A673 (cell line): ENCODE measurements at places on chromosomes 12 and 14.
A peak's percentile ranks its signal among the peaks of the same experiment; 100 is the strongest.

DNA sequence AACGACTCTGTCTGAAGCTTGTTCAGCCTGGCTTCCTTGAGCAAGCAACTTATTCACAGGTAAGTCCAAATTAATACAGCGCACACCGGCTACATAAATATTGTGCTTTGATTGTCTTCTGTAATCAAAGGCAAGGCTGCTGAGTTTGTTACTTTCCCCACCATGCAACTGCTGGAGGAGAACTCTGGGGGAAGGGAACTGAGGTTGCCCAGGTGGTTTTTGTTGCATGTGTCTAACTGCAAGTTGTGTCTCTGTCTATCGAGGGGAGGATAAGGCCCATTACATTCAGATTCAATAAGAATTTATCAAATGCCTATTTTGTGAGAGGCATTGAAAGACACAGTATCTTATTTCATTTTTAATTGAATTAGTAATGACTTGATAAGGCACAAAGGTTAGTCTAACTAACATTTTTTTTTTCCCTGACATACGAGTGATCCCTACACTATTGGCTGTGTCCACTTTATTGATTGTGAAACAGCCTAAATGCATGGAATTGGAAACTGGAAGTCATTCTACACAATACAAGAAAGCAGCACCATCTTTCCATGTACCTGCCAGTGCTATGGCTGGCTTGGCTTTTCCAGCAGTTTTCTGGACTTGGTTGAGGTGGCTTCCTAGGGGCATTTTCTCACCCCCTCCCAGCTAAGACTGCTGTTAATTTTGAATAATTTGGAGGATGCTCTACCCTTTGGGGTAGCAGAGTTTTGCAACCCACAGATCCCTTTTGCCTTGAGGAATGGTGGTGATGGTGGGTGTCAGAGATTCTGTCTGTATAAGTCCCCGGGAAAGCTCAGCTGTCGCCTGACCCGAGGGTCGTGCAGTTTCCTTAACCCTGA is 951 bp upstream of the CHST11 start:
- H3K27ac ChIP-seq = no peak overlapping the region
- no peaks in the 10 kb centered on the region for H3K36me3 ChIP-seq
- H3K4me1 ChIP-seq = peaks cover 4% of the 10 kb centered on the region

- no peaks in the 10 kb centered on the region for H3K36me3 ChIP-seq
- no peak overlapping the region for H3K27ac ChIP-seq
- H3K4me1 ChIP-seq = peaks cover 16% of the 10 kb centered on the region
- no peaks in the 10 kb centered on the region for H3K27me3 ChIP-seq
- DNase-seq = no peak
- no peak overlapping the region for H3K4me3 ChIP-seq
Observed at GRCh38 chr14:43901911-43902673, 605.0 kb downstream of the FSCB start.

DNA sequence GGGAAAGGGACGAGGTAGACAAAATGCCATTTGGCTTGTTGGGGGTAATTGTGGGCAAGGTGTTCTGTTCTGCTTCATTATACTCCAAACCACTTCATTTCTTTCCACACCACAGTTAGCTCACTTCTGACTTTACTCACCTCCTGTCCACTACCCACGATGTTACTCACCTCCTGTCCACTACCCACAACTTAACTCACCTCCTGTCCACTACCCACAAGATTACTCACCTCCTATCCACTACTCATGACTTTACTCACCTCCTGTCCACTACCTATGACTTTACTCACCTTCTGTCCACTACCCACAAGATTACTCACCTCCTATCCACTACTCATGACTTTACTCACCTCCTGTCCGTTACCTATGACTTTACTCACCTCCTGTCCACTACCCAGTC is 10.1 kb upstream of the TWF1 start:
- no peak overlapping the region for H3K27ac ChIP-seq
- no peak overlapping the region for H3K4me3 ChIP-seq
- DNase-seq = no peak
- no peaks in the 10 kb centered on the region for H3K27me3 ChIP-seq

- H3K27ac ChIP-seq = no peak overlapping the region
- no peaks in the 10 kb centered on the region for H3K4me1 ChIP-seq
- DNase-seq = no peak
Observed at GRCh38 chr12:53482626-53483168, 16.6 kb downstream of the MAP3K12 start.

DNA sequence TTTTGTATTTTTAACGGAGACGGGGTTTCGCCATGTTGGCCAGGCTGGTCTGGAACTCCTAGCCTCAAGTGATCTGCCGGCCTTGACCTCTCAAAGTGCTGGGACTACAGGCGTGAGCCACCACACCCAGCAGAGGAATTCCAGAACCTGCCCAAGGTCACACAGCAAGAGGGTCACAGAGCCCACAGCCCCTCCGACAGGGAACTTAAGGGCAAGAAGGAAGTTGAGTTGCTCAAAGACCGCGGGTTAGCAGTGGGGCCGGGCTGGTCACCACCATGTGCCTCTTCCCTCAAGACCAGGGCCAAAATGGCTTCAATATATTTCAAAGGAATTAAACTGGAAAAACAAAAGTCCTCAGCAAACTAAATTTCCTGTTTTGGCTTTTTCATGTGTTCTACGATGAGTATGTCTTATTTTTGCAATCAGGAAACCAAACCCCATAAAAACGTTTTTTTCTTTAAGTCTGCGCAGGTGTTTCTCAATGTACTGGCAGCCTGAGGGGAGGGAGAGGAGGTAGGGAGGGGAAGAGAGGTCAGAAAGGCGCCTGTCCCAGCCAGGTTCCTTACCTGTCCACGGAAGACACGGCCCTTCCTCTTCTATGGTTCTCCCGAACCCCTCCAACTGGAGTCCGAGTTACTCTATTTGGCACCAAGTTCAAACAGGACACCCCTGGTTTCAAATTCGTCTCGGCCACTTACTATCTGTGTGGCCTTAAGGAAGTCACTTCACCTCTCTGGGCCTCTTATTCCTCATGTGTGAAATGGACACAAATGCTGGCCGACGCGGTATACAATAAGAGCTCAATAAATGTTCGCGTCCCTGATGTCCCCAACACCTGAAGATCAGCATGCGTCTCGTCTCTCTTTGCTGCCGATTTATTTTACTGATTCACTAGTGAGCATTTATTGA is 778 bp downstream of the SLC8B1 start:
- H3K27me3 ChIP-seq = no peaks in the 10 kb centered on the region
- H3K27ac ChIP-seq = no peak overlapping the region
- H3K4me1 ChIP-seq = peaks cover 7% of the 10 kb centered on the region
- no peaks in the 10 kb centered on the region for H3K36me3 ChIP-seq
- H3K4me3 ChIP-seq = peak overlapping the region; percentile 62

- H3K27me3 ChIP-seq = no peaks in the 10 kb centered on the region
- H3K4me3 ChIP-seq = no peak overlapping the region
- DNase-seq = no peak
- no peaks in the 10 kb centered on the region for H3K4me1 ChIP-seq
- H3K27ac ChIP-seq = no peak overlapping the region
Observed at GRCh38 chr12:78612190-78612589, 252.4 kb upstream of the SYT1 start.

DNA sequence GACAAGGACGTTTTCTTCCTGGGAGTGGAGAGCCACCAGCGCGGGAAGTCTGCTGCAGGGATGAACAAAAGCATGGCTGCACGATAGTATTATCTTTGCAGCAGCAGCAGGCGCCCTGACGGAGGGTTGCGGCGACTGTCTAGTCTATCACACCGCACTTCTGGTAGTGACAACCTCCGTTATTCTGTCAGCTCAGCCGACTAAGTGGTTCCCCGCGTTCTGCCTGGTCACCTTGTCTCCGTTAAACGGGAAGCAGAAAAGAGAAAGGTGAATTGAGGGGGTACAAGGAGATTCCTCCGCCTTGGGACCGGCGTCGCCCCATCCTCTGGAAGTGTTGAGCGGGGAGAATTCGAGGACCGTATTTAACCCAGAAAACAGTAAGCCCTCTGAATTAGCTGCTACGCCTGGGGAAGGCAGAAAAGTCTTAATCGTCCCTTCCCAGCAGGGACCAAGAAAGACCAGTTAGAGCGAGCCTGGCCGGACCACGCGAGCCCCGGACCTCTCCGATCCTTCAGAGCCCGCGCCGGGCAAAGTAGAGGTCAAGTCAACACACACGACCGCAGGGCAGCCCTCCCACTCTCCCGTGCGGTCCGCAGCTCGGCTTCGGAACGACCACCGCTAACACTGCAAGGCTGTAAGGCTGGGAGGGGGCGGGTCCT is 536 bp upstream of the DAAM1 start:
- no peaks in the 10 kb centered on the region for H3K36me3 ChIP-seq
- peak overlapping the region; percentile 14 for H3K27ac ChIP-seq
- H3K27me3 ChIP-seq = peaks cover 25% of the 10 kb centered on the region
- DNase-seq = peak; percentile 43
- peak overlapping the region; percentile 87 for H3K4me3 ChIP-seq
- no peaks in the 10 kb centered on the region for H3K4me1 ChIP-seq

- H3K4me3 ChIP-seq = no peak overlapping the region
- H3K4me1 ChIP-seq = no peaks in the 10 kb centered on the region
- no peaks in the 10 kb centered on the region for H3K36me3 ChIP-seq
- H3K27ac ChIP-seq = no peak overlapping the region
Observed at GRCh38 chr12:106170285-106170684, 31.5 kb upstream of the NUAK1 start.

DNA sequence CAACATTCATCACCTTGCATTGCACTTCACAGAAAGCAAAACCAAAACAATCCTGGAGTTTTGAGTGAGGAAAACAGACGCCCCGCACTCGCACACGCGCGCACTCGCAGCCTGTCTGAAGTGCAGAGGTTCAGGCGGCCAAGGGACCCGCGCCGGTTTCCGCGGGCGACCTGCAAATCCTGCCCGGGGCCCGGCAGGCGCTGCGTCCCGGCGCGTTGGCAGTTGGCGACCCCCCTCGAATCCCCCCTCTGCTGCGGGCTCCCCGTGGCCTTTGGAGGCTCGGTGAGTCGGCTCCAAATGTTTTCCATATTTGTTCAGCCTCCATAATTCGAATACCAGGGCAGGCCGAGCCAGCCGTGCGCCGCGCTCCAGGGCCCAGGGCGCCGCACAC is at the start of gene SSPN:
Gene SSPN, plus strand, starts transcription at position 324 of the 391 bp plus-strand sequence. CDS start 100 bp downstream, outside the sequence.
- H3K4me1 ChIP-seq = peaks cover 23% of the 10 kb centered on the region
- H3K27ac ChIP-seq = peak within 1 kb of the TSS; percentile 61
- H3K4me3 ChIP-seq = peak within 1 kb of the TSS; percentile 46

DNA sequence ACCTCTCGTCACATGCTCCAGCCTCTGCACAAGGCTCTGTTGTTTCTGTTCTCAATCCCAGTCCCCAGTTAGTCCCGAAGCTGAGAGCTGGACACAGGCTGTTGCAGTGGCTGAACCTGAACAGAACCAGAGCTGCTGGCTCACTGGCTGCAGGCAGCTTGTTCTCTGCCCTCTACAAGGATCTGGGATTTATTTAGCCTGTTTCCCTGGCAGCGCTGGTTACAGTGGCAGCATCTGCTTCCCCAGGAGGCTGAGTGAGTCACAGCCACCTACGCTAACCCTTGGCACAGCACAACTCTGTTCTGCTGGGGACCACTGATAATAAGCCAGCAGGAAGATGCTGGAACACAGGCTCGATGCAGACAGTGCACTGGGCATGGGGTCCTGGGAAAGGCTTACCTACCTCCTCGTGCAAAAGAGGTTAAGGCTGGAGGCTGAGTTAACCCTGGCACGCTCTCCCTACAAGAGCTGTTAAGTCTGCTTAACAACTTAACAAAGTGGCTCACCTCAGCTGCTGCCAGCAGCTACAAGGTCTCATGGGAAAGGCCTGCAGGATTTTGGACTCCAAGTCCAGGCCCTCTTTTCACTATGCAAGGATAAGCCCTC is 299.6 kb downstream of the PCNX1 start:
- no peak overlapping the region for H3K4me3 ChIP-seq
- H3K4me1 ChIP-seq = no peaks in the 10 kb centered on the region
- no peaks in the 10 kb centered on the region for H3K27me3 ChIP-seq

DNA sequence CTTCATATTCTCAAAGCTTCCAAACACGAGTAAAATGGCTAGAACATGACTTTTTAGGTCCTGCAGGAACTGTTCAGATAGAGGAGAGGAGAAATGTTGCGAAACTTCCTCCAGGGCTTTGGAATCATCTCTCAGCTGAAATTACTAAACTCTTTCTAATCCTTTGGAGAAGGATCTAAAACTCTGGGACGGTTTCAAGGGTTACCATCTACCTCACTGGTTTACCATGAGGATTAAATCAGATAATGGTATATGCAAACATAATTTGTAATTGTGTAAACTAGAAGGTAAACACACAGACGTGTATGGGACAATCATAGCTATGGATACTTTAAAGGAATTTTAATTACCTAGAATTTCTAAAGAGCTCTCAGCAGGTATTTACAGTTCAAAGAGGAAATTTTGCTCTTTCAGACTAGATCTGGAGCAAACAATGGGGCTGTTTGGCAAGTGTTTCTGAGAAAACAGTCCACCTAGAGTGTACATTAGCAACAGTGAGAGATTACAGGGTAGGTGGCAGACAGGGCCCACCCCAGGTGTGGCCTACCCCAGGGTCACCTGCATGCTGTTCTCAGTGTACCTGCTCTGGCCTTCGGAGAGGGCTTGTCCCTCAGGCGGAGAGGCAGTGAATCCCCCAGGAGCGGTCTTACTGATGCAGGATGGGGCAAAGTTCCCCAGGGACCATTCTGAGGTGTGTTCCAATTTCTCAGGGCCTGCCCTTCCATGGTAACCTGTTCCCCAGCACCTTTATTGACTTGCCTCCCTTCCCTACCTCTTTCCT is 124.7 kb upstream of the MAX start:
- no peak overlapping the region for H3K4me3 ChIP-seq
- H3K27me3 ChIP-seq = no peaks in the 10 kb centered on the region
- peak; percentile 45 for DNase-seq
- H3K4me1 ChIP-seq = peaks cover 35% of the 10 kb centered on the region

GRCh38 chr12:124278389-124279101 is 16.3 kb upstream of the RFLNA start:
- no peak overlapping the region for H3K4me3 ChIP-seq
- DNase-seq = no peak
- H3K27ac ChIP-seq = no peak overlapping the region

DNA sequence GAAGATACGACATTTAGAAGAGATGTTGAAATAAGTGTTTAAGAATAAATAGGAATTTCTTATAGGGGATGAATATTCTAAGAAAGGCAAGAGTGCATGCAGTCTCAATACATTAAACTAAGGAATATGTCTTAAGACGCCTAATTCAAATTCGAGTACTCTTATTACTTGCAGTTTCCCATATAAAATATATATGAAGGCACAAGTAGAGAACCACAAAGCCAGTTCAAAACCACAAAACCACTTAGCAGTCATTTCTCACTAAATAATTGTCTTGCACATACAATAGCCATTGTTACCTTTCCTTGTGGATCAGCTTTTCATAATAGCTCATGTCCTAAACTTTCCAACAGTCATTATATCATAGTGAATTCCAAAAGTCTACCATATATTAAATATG is 91.0 kb upstream of the MON2 start:
- H3K4me3 ChIP-seq = no peak overlapping the region
- DNase-seq = no peak
- H3K4me1 ChIP-seq = peaks cover 12% of the 10 kb centered on the region
